ENCODE measurements at places on chromosomes 12 and 14.
A peak's percentile ranks its signal among the peaks of the same experiment; 100 is the strongest.

- no peak for DNase-seq
Measured at GRCh38 chr14:96631621-96632362, 129.6 kb downstream of the PAPOLA start.

GRCh38 chr12:115222220-115222619 lies 538.2 kb upstream of the TBX3 start:
- DNase-seq: no peak

GRCh38 chr12:24833513-24833912 lies 115.4 kb downstream of the BCAT1 start:
- DNase-seq: no peak

DNA sequence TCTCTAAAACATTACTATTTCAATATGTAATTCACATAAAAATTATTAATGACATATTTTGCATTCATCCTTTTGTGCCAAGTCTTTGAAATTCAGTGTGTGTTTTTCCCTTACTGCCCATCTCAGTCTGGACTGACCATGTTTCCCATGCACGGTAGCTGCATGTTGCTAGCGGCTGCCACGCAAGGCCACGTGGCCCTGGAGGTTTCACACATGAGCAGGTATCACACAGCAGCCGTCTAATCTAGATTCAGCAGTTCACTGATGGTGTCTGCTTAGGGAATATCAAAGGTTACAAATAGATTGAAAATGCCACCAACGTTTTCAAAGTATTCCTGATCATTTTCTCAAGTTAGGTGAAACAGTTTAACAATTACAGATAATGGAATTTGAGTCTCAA lies 234.8 kb upstream of the FKBP4 start:
- DNase-seq: no peak

GRCh38 chr12:129861951-129862350 lies 41.9 kb downstream of the TMEM132D start:
- no peak for DNase-seq

DNA sequence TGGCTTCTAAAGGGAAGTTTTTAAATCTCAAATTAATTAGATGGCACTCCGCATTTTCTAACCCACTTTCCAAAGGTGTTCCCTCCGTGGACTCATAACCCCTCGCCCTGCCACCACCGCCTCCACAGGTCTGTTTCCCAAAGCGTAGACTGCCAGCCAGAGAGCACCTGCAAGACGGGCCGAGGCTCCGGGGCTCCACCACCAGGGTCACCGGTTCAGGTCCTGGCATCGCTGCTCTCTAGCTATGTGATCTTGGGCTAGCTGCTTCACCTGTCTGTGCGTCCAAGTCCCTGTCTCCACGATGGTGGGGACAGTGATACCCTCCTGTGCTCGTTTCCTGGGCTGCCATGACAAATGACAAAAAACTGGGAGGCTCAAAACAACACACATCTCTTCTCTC lies 11.5 kb downstream of the RIMBP2 start:
- peak; percentile 1 for DNase-seq

GRCh38 chr14:87898301-87898700 lies 94.7 kb downstream of the GALC start:
- DNase-seq: no peak

GRCh38 chr14:71539650-71540285 lies 392.5 kb upstream of the RGS6 start:
- no peak for DNase-seq

- DNase-seq: no peak
Measured at GRCh38 chr12:108318472-108319275, 20.4 kb downstream of the CMKLR1 start.

- no peak for DNase-seq
Measured at GRCh38 chr14:75825147-75825592, 156.6 kb downstream of the TGFB3 start.

DNA sequence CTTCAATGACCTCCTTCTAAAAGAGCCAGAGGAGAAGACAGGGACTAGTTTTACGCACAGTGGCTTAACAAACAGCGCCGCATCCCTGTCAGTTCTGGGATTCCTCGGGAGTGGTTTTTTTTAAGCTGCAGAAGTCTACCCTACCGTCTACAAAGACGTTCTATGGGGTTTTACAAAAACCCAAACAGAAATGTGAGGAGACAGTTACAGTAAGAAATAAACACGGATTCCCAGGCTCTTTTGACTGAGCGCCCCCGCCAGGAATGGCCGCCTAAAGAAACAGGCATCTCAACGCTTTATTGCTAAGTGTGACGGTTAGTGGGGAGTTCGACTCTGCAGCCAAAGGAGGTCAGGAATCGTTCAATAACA lies 484 bp downstream of the ALKBH1 start:
- DNase-seq: peak; percentile 23

- DNase-seq: no peak
Measured at GRCh38 chr12:124047045-124047566, 74.1 kb downstream of the ZNF664 start.
